ENCODE measurements at places on chromosomes 6 and 20. TPM values are rescaled to one million over a fixed set of nuclear protein-coding genes. Genes with fewer than 3 reads are reported as not detected.

DNA sequence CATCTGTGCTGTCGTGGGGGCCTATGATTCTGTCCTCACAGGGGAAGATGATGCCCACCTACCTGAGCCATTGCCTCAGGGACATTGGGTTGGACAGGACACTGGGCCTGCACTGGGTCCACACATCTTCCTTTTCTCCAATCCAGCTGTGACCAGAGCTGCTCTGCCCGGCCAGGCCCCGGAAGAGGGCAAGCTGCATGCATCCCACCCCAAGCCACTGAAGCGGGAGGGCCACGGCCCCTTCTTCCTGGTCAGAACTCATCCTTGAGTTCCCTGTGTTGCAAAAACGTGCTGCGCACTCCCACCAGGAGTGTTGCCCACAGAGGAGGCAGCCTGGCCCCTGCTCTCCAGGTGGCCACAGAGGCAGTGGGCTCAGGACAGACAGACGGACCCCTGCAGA, 38.2 kb downstream of the SPDEF start:
- no peak for DNase-seq

GRCh38 chr20:34237942-34238341, 3.3 kb upstream of the ASIP start:
- DNase-seq: no peak

DNA sequence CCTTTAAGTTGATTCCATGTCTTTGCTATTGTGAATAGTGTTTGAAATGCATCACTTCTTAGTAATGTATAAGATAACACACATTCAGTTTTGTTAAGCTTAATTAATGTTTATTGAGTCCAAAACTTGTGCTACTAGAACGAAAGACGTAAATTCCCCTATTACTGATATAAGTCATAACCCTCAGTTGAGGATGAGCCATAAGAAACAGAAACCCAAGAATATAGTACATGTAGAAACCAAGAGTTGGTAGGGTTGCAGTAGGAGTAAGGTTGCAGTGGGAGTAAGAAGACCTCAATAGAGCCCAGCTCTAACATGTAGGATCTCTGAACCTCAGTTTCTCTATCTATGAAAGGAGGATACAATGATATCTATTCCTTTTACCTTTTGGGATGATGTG, 19.3 kb downstream of the CITED2 start:
- DNase-seq: no peak

DNA sequence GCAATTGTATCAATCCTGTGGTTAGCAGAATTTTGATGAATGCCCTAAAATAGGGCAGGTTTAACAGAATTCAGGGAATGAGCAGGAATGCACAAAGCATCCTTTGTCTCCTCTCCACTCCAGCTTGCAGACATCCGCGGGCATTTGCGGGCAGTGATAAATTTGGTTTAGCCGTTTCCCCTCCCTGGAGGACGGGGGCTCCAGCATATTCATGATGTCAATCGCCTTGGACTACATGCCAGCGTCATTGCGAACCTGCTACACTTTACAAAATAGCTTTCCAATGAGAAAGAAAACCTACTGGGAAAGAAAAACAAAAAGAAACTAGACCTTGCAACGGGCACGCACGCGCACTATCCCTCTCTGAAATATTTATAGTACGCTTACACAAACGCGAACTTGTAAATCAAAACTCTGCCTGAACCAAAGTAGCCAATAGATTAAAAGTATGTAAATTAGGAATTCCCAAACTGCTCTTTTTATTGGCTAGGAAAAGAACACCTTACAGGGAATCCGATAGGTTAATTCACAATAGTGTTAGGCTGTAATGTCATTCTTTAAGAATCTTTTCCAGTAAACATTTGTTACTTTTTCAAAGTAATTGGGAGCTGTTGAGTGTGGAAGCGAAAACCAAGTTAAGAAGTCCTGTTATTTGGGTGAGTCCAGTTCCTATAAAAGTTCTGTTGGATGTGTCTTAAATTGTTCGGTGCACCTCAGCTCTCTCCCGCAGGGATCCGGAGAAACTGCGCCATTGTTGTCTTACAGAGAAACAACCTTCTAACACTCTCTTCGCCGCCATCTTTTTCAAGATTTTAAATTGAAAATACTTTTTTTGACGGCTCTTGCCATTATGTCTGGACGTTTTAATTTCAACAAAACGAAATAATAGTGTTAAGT, 136.7 kb downstream of the HFE start:
- DNase-seq: peak; percentile 83

- no peak for DNase-seq
These were observed 55.1 kb upstream of the APCDD1L start for GRCh38 chr20:58570204-58570859.

DNA sequence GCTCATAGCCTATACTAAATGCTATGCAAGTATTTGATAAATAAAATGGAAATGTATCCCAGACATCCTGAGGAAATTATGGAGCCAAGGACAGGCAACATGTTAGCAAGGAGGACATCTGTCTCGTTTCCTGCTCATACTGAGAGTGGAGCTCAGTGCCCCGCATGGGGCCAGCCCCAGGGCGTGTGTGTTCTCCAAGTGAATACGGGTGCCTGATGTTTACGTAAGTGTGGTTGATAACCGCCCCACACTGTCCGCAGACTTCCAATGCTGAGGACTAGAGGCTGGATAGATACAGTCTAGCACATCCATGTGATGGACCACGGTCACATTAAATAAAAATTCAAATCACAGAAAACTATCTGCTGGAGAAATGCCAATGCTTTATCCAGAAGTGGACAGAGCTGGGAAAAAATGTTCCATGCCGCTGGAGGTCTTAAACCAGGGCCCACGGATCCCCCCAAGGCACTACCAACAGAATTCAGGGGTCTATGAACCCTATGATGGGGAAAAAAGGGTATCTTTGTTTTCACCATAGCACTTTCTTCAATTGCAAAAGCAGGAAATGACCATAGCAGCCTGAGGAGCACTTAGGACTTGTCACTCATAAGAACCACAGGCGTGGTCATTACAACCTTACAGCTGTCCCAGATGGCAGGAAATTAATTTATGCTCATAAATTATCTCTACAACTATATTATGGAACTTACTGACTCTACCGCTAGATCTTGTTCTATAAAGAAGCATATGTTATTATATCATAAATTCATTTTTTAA, 24.9 kb downstream of the TGM2 start:
- DNase-seq: no peak

GRCh38 chr20:2948968-2949367, 75.7 kb downstream of the PTPRA start:
- no peak for DNase-seq

DNA sequence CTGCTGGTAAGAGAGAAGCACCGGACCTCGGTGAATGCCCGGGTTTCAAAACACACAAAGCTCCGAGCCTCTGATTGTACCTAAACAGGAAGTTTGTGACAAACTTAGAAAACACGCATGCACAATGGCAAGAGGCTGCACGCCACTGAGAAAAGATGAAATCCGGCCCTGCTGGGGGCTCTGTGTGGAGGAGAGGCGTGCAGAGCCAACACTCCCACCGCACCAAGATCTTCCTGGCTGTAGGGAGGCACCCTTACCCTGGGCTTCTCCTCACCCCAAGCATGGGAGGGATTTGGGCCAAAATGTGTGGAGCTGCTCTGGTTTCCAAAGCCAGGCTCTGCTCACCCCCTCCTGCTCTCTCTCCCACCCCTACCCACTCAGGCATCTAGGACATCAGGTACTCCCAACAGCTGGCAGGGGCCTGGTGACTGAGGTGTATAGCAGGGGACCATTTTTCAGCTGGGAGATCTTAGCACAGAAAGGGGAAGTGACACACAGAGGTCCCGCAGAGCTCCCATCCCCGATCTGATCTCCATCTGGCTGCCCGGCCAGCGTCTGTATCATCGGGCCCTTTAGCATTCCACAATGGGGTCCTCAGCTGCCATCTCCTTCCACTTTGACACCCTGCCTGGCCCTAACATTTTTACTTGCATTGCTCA, 84.2 kb downstream of the TRERF1 start:
- DNase-seq: peak; percentile 48

GRCh38 chr20:11375966-11376365, 541.7 kb upstream of the BTBD3 start:
- no peak for DNase-seq

DNA sequence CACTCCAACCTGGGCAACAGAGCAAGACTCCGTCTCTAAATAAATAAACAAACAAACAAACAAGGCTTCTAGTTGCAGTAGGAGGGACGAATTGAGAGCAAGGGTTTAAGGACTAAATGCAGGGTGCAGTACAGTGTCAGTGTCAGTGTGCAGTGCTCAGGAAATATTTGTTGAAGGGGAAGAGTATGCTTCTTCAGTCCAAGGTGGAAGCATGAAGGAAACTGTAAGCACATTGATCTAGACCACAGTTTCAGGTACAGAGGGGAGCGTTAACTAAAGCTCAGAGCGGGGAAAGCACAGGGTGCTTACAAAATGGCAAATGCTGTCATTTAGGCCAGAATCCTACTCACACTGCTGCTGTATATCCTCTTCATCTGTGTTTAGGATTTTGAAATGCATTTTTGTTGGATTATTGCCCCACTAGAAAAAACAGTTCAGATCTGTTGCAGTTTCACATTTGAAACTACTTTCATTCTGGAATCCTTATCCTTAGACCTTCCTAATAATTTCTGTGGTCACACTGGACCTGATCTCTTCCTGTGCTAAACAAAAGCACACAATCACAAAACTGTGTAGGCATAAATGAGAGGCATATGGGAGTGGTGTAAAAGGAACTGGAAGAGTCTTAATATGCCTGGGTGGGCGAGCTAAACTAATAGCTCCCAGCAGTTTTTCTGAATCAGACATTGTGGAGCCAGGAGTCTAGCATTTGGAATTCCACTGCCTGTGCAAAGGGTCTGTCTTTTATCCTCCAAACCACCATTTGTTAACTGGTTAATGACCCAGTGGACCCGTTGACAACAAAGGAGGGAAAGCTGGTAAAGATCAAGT, 41.4 kb downstream of the CBFA2T2 start:
- DNase-seq: no peak

DNA sequence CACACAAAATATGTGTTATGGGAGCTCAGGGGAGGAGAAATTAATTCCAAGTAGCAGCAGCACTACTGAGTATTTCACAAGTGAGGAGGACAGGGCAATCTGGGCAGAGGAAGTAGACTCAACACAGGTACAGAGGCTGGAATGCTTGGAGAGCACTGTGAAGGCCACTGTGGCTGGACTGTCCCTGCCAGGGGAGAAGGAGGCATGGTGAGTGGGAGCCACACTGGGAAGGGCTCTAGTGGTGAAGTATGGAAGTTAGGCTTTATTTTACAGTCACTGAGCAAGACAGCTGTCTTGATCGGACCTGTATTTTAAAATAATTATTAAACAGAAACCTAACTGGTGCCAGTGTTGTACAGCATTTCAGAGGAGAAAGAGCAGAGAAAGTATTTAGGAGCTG, 28.8 kb downstream of the FAM229B start:
- no peak for DNase-seq

GRCh38 chr6:4606821-4607704, 169.1 kb upstream of the CDYL start:
- no peak for DNase-seq

GRCh38 chr6:35522660-35523658, 10.3 kb upstream of the TULP1 start:
- peak; percentile 83 for DNase-seq

- no peak for DNase-seq
These were observed 193.8 kb downstream of the PLCB4 start for GRCh38 chr20:9262653-9263194.

DNA sequence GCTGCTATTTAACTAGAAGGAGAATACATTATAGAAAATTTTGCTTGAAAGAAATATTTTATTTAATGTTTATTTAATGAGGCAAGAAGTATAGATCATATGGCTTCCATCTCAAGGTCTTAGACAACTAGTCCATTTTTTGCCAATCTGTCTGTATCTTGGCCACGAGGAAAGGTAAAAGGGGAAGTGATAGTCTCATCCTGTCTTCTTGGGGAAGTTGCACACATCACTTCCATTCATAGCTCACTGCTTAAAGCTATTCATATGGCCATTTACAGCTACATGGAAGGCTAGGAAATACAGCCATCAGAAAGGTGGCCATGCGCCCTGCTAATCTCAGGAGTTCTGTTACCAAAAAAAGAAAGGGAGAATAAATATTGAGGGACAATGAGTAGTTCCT, 50.8 kb downstream of the METTL24 start:
- no peak for DNase-seq

DNA sequence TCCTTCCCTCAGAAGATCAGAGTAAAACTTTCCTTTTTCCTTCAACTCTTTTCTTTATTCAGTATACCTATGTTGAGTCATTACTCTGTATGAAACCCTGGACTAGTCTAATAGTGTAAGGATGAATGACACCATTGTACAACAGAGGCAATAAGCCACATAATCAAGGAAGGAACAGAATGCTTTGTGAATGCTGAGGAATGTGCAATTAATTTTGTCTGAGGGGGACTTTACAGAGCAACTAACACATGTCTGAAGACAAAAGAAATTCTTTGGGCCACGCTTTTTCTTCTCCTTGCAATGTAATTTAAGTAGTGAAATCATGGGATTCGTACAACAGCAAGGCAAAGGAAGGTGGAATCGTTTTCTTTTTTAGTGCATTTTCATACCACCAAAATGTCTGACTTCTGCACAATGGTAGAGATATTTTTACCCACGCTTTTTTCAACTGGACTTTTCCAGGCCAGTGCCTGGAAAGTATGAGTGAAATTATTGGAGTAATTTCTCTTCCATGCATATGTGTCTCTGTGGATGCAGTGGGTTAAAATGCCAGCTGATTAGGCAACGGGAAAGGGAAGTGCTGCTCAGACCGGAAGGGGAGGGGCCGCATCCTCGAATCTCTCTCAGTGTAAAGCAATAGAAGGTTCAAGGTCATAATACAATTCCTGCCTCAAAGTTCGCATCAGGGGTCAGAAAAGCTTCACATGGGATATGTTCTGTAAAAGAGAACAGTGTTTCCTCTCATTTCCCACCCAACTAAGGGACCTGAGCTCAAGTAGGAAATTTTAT, 89.9 kb upstream of the MTHFD1L start:
- no peak for DNase-seq

- DNase-seq: no peak
These were observed 457.1 kb downstream of the HACE1 start for GRCh38 chr6:104402572-104402971.

- no peak for DNase-seq
These were observed 57.2 kb downstream of the LYRM4 start for GRCh38 chr6:5203546-5203945.

The LHFPL5 gene
- total RNA-seq: not detected

The GGTLC1 gene
- not detected for total RNA-seq

The TRIM40 gene
- total RNA-seq: not detected

The ABHD16A gene
- 55.4 TPM for total RNA-seq

The FAM50B gene
- total RNA-seq: 7.6 TPM
